ENCODE measurements at places on chromosomes 2 and 18. TPM values are rescaled to one million over a fixed set of nuclear protein-coding genes. Genes with fewer than 3 reads are reported as not detected.

The GPAT2 gene
- 3.1 TPM for total RNA-seq

The CROCC2 gene
- not detected for total RNA-seq

The TM4SF20 gene
- 0.12 TPM for total RNA-seq

DNA sequence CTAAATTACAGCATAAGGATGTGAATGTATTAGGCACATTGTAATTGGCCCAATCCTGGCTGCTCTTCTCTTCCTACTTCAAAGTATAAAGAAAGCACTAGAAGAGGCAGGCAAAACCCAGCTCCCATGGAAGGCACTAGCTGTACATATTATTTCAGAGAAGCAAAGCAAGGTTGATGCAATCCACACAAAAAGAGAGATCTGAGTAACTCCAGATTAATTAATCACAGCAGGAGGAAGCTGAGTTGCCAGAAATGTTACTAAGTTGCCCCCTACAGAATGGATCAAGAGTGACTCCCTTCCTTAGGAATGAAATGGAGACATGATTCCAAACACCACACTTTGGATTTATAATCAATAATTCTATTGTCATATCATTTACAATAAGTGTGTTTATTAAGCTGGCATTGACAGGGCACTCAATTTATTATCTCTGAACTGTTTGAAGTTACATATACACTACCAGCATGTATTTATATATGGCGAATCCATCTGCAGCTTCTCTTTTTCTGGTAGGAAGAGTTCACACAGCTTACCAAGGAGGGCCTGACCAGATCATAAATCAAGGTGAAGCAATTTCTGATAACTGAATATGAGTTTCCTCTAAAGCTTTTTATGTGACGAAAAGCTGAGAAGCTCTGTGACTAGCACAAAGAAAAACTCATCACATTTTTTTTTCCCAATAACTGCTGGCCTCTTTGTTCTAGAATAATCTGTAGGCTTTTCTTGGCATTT lies 393.1 kb upstream of the LYPD1 start:
- H3K27me3 ChIP-seq: no peaks in the 10 kb centered on the region
- H3K4me3 ChIP-seq: no peak overlapping the region
- no peaks in the 10 kb centered on the region for H3K36me3 ChIP-seq
- H3K27ac ChIP-seq: no peak overlapping the region

DNA sequence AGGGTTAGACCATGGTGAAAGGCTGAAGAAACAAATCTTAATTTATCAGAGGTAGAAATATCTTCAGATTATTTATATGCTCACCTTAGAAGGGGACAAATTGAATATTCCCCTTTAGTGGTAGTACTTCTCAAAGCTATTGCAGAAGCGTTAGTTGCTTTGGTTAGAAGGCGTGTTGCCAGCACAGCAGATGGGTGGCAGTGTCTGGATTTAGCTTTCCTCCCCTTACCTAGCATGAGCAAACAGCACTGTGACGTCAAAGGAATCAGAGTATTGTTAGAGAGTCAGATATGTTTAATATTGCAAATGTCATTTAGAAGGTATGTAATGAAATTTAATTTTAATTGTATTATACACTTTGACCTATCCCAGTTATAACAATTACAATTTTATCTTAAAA lies 27.2 kb upstream of the GALR1 start:
- peaks cover 6% of the 10 kb centered on the region for H3K27me3 ChIP-seq
- H3K36me3 ChIP-seq: no peaks in the 10 kb centered on the region
- DNase-seq: no peak

Measured in HFFc6 (cell line).